ENCODE measurements at places on chromosomes 11 and 22.

DNA sequence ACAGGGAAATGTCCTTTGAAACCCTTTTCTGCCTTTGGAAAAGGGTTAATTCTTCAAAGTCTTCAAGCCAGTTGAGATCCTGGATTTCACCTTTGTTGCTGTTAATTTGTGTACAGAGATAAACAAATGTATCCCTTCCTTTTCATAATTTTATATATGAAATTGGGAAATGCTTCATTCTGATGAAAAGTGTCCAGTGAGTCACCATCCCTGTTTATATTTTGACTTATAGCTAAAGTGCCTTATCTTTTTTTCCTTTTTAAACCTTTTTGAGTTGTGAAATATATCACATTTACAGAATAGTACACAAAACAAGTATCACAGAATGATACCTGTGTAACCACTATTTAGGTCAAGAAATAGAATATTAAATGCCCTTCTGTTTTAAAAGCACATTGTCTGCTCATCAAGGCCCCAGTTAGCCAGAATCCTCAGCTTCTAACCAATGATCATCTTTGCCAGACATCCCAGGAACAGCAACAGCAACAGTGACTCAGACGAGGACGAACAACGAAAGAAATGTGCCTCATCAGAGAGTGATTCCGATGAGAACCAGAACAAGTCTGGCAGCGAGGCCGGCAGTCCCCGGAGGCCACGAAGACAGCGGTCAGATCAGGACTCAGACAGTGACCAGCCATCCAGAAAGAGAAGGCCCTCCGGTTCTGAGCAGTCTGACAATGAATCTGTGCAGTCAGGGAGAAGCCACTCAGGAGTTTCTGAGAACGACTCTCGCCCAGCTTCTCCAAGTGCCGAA, 27.3 kb downstream of the CTR9 start:
- DNase-seq, result no peak

DNA sequence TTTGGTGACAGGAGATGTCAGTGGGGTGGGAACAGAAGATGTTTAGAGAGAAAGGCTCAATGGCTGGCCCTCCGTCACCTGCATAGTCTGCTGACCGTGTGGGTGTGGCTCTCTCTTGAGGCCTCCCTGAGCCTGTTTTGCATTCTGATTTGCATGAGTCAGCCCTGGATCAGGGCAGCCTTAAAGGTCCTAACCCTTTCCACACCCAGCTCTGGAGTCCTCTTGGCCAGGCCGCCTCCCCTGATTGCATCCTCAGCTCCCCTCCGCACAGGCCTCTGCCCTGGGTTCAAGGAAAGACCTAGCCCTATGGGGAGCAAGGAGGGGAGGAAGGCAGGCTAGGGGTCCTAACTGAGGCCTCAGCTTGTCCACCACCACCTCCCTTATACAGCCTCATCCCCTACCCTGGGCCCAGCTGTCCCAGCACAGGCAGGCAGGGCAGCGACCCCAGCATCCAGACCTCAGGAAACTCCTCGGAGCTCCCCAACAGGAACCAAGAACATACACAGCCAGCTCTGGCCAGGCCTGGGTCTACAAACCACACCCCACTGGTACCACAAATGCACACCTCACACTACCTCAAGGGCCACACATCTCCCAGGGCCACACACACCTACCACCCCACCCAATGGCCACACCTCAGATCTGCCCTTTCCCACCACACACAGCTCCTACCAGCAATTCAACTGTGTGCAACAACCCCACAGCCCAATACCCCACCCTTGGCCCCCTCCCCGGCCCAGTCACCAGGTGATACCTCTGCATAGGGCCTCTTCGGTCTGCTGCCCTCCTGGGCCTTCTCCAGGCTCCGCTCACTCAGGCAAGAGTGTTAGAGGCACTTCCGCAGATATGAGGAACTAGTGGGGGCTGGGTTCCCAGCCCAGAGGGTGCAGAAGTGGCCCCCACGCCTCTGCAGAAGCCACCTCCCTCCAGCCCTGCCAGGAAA, 13.7 kb downstream of the ARAP1 start:
- no peak for DNase-seq

DNA sequence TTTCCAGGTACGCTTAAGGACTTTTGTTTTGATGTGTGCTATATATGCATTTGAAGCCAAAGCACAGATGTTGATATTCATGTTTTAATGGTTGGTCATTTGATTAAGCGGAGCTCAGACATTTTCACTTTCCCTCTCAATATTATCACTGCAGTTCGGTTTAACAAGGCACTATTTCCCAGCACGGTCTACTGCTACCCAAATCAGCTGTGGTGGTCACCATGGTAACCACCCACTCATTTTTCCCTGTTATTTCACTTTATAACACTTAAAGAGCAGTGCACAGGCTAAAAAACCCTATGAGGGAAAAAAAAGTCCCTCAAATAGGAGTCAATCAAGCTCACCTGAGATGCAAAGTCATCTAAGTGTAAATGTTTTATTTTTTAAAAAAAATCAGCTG, 439.6 kb upstream of the CCDC90B start:
- no peak for DNase-seq

GRCh38 chr11:20088397-20089225, 71.7 kb downstream of the DBX1 start:
- DNase-seq, result no peak

- DNase-seq, result no peak
These were observed 78.9 kb downstream of the ANO3 start for GRCh38 chr11:26410706-26411366.

GRCh38 chr11:46248289-46249102, 29.0 kb upstream of the CREB3L1 start:
- DNase-seq, result no peak

DNA sequence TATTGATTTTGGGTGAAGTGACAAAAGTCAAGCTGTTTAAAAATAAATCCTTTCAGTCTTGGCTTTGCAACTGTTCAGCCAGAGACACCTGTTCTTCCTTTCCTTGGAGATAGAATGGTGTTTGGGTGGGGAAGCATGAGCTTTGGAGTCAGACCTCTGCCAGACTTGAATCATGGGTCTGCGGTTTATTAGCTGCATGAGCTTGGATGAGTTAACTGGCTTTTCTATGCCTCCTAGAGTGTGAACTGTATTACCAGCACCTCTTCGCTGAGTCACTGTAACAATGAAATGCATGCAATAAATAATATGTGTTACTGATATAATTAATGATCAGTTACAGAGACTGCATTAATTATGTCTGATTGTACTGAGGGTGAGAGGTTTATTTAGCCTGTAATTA, 13.5 kb upstream of the MYEOV start:
- no peak for DNase-seq

DNA sequence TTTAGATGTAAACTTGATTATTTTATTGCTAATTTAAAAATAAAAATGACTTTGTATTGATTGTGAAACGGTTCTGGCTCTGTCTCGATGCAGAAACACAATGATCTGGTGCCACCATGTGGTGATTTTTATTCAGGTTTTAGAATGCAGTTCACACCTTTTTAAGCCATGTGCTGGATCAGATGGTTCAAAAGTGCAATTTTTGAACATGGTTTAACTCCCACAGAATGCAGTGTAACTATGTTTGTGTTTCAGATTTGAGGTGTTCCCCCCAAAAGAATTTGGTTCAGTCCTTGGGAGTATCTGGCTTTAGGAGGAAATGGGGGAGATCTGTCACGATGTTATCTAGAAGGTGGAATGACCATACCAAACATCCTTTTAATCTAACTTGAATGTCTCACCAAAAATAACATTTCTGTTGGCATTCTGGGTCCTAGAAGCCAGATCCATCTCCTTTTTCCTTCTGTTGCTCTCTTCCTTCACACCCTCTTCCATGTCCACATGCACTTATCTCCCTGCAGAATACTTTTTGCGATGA, 7.9 kb downstream of the MRPL16 start:
- no peak for DNase-seq

- DNase-seq, result no peak
These were observed 52.0 kb downstream of the KCNJ1 start for GRCh38 chr11:128814856-128815705.

GRCh38 chr11:68999093-68999747, 13.8 kb downstream of the MRGPRF start:
- DNase-seq, result no peak

DNA sequence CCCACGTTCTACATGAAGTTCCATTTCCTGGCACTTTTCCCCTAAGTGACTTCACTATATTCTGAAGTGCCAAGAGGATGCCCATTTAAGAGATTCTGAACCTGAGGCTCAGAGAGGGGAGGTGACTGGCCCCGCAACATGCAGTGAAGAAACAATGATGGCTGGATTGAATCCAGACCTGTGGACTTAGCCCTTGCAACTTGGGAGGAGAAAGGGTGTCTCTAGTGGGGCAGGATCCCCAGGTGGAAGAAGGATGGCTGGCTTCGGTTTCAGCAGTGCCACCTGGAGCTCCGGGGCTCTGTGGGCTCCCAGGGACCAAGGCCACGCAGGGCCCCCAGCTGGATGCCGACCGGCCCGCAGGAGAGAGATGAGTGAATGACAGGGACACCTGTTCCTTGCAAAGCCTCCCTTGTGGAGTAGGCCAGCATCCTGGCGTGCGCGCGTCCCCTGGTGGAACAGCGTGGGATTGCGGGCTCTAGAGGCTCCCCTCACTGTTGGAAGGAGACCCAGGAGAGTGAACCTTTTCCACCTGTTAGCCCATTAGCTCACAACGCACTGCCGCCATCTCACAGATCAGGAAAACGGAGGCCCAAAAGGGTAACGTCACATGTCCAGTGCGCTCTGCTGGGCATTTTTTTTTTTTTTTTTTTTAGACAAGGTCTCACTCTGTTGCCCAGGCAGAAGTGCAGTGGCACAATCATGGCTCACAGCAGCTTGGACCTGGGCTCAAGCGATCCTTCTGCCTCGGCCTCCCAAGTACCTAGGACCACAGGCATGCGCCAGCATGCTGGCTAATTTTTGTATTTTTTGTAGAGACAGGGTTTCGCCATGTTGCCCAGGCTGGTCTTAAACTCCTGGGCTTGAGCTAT, 104.7 kb downstream of the KIAA1671 start:
- DNase-seq, result peak; percentile 56

- DNase-seq, result no peak
These were observed 16.2 kb upstream of the ME3 start for GRCh38 chr11:86688398-86689179.

DNA sequence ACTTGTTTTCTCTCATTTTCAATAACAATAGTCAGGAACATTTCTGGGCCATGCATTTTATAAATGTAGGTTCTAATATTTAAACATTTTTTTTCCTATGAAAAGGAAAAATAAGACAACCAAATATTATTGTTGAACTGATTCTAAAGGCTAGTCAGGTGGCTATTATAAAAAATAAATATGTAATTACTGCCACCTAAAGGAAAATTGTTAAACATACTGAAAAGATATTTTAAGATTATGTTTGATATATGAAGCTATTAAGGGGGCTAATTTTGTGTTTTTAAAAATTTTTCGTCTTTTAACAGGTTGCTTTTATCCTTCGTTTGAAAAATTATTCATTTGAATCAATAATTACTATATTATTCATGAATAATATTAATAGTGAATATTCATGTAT, 62.2 kb upstream of the FDX1 start:
- no peak for DNase-seq

DNA sequence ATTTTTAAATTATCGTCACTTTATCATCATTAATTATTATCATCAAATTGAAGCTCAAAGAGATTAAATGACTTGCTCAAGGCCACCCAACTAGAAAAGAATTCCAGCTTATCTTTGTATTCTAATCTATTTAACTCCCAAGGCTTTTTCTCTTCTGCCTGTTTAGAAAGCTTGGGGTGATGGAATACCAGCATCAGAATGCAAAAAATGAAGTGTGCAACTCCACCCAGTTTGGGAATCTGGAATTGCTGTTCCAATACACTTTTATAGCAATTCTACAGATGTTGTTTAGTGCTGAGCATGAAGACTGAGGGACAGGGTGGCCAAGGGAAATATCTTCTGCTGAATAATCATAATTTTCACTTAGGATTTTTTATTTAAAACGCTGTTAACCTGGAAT, 97.2 kb upstream of the FIBIN start:
- DNase-seq, result no peak

- peak; percentile 6 for DNase-seq
These were observed 14.5 kb downstream of the ROBO3 start for GRCh38 chr11:124879493-124880289.

DNA sequence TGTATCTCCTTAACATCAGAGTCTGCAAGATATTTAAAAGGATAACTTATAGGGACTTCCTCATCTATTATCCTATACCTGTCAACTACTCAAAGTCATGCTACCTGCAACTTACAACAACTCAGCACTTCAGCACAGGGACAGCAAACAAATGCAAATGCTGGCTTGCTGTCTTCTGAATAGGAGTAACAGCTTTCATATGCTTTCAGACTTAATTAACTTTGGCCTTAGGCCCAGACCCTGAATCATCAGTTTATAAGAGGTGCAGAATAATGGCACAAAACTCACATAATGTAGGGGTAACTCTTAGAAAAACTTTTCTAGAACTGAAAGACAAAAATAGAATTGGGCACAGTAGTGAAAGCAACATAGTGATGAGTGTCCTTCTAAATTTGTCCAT, 953.4 kb downstream of the DLG2 start:
- no peak for DNase-seq

GRCh38 chr11:69035150-69035945, 13.4 kb upstream of the TPCN2 start:
- no peak for DNase-seq

DNA sequence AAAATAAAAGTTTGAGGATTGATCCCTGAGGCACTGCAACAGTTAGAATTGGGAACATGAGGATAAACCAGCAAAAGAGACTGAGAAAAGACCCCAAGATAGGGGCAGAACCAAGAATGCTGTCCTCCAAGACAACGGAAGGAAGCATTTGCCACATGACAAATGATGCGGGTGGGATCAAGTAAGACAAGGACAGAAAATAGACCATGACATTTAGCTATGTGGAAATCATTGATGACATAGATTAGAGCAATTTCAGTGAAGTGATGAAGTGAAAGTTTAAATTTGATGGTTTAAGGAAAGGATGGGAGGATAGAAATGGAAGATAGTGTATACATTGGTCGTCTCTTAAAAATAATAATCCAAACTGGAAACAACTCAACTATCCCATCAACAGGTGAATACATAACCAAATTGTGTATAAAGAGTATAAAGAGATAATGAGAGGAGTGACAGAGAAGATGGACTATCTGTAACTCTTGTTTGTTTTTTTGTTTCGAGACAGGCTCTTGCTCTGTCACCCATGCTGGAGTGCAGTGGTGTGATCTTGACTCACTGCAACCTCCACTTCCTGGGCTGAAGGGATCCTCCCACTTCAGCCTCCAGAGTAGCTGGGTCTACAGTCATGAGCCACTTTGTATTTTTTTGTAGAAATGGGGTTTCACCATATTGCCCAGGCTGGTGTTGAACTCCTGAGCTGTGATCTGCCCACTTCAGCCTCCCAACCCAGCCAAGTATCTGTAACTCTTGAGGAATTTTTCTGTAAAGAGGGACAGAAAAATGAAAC, 48.7 kb upstream of the FDX1 start:
- no peak for DNase-seq

DNA sequence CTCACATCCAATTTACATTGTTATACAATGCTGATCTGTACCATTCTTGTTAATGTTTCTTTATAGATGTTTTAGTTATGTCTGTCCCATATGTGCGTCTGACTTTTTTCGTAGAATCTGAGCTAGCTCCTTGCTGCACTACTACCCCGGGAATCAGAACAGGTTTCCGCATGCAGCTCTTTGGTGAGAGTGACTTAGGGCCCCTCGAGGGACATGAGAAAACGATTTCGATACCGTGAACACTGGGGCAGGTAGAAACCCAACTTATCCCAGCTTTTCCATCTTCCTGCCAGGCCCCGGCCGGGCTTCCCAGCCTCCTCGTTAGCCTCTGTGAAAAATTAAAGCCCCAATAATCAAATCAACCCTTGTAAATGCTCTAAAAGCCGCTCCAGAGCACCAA, 23.4 kb upstream of the PKNOX2 start:
- no peak for DNase-seq

GRCh38 chr11:55707029-55707428, 45.0 kb downstream of the OR4C6 start:
- DNase-seq, result no peak

GRCh38 chr22:50620593-50621355, 7.2 kb downstream of the ARSA start:
- DNase-seq, result no peak
